ENCODE measurements at places on chromosomes 5 and 9.

DNA sequence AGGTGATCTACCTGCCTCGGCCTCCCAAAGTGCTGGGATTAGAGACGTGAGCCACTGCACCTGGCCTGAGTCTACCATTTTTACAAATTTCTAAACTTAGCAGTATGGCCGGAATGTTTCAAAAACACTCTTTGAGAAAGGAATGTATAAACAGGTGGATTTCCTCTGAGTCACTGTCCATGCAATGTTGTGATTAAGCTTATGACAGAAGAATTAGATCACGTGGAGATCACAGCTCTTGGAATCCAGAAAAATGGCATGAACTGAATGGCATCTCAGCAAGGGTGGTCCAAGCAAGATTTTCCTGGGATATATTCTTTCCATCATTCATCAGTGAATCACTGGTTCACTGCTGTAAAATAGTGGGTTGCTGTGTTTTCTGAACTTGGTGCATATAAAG lies 865.0 kb downstream of the PTPRD start:
- no peak for DNase-seq

DNA sequence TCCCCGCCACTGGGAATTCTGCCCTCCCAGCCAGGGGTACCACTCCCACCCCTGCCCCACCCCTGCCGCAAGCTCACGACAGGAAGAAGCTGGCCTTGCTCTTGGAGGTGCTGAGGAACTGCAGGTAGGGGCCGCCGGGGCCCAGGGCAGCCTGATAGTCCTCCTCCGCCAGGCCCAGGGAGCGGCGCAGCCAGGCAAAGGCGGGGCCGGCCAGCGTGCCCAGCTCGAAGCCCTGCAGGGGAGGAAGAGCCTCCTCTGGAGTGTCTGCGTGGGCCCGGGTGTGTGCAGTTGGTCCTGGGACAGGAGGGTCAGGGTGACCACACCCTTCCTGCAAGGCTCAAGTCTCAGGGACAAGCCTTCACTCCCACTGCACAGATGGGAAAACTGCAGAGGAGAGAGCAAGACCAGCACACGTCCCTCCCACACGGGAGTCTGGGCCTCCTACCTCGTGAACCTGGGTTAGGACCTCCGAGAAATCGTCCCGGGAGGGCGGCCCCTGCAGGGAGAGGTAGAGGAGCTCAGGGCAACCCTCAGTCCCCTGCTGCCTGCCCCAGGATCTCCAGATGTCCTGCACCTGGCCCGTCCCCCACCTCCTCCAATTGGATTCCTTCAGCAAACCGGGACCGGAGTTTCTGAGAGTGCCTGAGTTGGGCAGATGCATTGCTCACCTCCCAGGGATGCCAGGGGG lies 2.4 kb downstream of the PIP5KL1 start:
- no peak for DNase-seq

DNA sequence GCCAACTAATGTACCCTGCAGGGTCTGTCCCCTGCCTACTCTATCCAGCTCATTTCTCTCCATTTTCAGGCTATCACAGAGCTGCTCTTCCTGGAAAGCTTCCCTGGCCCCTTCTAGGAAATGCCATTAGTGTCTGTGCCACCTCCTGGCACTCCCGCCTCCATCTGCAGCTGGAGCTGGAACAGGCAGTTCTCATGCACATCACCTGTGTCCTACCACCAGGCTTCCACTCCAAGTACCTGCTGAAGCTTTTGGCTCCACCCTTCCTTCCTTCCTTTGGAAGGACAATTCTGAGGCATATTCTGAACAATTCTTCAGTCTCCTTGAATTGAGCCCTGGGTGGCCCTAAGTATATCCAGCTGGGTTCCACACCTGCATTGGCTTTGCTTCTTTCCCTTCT lies 156.2 kb upstream of the ZNF618 start:
- no peak for DNase-seq

DNA sequence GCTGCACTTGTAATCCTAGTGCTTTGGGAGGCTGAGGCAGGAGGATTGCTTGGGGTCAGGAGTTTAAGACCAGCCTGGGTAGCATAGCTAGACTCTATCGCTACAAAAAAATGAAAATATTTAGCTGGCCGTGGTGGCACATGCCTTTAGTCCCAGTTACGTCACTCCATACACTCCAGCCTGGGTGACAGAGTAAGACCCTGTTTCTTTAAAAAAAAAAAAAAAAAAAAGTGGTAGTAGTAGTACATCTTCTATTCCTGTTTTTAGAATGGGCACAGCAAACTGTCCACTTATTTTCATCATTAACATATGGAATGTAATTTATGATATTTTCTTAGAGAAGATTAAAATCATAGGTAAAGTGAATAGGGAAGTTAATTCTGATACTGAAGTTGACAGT lies 48.2 kb downstream of the TRIO start:
- no peak for DNase-seq

DNA sequence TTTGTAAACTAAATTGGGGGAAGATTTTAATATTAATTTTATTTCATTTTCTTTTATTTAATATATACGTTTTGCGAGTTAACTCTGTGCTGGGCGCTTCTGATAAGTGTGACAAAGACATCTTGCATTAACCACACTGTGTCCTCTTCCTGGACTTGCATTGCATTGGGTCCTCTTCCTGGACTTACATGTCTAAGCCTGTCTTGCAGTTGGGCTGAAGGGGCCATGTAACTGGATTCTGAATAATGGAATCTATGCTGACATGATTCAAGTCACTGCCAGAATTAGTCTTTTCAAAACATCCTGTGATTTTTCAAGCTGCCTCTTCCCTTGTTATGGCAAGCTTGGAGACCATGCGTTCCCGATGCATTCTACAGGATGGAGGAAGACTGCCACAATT lies 122.6 kb downstream of the TRIM32 start:
- no peak for DNase-seq
